ENCODE measurements at places on chromosomes 7 and 10. TPM values are rescaled to one million over a fixed set of nuclear protein-coding genes. Genes with fewer than 3 reads are reported as not detected.

- no peak overlapping the region for H3K4me3 ChIP-seq
- peaks cover 27% of the 10 kb centered on the region for H3K4me1 ChIP-seq
- no peaks in the 10 kb centered on the region for H3K36me3 ChIP-seq
These were observed 9.6 kb downstream of the PSD start for GRCh38 chr10:102408728-102409603.

Gene A1CF
- total RNA-seq = not detected

Gene ATG9B
- 29.9 TPM for total RNA-seq

GRCh38 chr10:48255722-48256121, 18.8 kb downstream of the FRMPD2 start:
- no peak overlapping the region for H3K4me3 ChIP-seq
- H3K27ac ChIP-seq = no peak overlapping the region
- no peaks in the 10 kb centered on the region for H3K4me1 ChIP-seq
- H3K36me3 ChIP-seq = no peaks in the 10 kb centered on the region

Gene IGF2BP3
- not detected for total RNA-seq
